ENCODE measurements at places on chromosomes 1 and 21. TPM values are rescaled to one million over a fixed set of nuclear protein-coding genes. Genes with fewer than 3 reads are reported as not detected.
A peak's percentile ranks its signal among the peaks of the same experiment; 100 is the strongest.

DNA sequence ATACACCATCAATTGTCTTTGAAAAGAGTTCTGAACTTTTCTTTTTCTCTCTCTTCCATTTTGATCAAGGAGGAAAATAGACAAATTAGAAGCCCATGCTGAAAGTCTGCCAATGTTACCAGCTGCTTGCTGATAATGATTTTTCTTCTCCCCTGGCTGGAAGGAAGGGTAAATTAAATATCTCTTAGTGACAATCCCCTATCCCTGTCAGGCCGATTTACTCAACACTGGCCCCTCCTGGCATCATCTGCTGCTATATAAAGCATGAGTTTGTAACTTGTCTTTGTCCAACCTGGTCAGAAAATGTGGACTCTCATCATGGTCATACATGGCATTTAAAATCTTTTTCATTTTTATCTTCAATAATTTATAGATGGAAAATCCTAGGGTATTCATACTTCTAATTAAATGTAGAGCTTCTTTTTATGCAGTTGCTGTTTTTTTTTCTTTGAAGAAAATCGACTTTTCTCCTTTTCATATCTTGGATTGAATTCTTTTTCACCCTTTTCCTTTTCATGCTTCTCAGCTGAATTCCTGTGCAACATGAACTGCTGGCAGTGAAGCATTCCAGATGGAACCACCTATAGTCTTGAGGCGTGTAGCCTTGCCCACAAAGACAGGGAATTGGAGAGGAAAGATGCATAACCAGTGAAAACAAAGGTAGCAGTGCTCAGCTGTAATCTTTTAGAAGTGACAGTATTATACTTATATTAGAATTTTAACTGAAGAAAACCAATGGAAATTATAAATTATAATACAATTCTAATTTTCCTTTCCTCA is 214.7 kb upstream of the PTGFR start:
- no peak for DNase-seq

DNA sequence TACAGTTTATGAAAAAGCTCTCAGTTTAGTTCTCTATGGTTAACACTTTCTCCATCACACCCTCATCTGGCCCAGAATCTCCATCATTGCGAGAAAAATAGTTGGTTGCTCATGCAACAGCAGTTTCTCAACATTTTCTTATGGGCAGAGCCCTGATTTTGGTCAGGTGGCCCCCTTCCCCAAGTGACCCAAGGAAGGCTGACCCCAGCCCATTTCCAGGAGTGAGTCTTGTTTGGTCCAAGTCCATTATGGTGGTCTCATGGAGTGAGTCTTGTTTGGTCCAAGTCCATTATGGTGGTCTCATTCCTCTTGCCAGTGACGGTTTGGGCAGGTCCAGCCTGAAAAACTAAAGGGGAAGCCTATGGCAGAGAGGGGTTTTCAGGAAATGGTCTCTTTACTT is 1.5 kb upstream of the TRIM62 start:
- DNase-seq: no peak

DNA sequence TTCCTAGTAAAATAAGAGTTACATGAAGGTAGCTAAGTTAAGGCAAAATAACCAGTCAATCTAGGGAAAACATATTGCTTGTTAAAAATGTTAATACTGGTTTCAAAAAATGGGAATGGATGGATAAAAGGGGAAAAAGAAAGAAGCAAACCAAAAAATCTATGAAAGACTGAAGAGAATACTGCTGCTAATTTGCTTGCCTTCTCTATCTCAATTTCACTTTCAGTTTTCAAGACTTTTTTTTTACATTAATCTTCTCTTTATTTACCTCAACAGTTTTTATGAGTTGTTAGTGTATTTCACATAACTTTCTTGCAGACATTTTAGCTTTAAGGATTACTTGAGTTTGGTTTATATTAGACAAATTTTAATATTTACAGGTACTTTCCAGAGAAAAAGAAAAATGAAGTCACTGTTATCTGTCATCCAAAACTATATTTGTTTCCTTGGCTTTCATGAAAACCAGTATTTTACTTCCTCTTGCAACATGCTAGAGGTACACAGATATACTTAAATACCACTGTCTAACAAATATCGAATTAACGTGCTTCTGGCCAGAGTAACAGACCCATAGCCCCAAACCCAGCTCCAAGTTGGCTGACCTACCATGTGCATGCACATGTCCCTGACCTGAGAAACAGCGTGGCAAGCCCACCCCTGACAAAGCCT is 70.7 kb downstream of the COL24A1 start:
- DNase-seq: no peak

CCDC27 gene
- total RNA-seq: not detected

GRCh38 chr1:239287296-239287695 is 99.1 kb upstream of the CHRM3 start:
- no peak for DNase-seq

DIO1 gene
- not detected for total RNA-seq

- no peak for DNase-seq
Measured at GRCh38 chr1:41003127-41003639, 18.3 kb downstream of the SLFNL1 start.

DNA sequence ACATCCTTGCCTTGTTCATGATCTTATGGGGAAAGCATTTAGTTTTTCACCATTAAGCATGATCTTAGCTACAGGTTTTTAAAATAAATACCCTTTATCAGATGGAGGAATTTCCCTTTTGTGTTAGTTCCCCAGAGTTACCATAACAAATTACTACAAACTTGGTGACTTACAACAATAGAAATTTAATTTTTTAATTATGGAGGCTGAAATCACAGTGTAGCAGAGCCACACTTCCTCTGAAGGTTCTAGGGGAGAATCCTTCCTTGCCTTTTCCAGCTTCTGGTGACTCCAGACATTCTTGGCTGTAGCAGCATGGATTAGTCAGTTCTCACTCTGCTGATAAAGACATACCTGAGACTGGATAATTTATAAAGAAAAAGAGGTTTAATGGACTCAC is 18.5 kb downstream of the MIGA1 start:
- DNase-seq: no peak

- no peak for DNase-seq
Measured at GRCh38 chr1:24289937-24290595, 29.1 kb upstream of the GRHL3 start.

- DNase-seq: no peak
Measured at GRCh38 chr21:38800924-38801744, 4.6 kb upstream of the ETS2 start.

- DNase-seq: no peak
Measured at GRCh38 chr1:186456729-186457255, 4.1 kb downstream of the PDC start.

GRCh38 chr1:225694151-225694603 is 41.3 kb upstream of the ENAH start:
- no peak for DNase-seq

DNA sequence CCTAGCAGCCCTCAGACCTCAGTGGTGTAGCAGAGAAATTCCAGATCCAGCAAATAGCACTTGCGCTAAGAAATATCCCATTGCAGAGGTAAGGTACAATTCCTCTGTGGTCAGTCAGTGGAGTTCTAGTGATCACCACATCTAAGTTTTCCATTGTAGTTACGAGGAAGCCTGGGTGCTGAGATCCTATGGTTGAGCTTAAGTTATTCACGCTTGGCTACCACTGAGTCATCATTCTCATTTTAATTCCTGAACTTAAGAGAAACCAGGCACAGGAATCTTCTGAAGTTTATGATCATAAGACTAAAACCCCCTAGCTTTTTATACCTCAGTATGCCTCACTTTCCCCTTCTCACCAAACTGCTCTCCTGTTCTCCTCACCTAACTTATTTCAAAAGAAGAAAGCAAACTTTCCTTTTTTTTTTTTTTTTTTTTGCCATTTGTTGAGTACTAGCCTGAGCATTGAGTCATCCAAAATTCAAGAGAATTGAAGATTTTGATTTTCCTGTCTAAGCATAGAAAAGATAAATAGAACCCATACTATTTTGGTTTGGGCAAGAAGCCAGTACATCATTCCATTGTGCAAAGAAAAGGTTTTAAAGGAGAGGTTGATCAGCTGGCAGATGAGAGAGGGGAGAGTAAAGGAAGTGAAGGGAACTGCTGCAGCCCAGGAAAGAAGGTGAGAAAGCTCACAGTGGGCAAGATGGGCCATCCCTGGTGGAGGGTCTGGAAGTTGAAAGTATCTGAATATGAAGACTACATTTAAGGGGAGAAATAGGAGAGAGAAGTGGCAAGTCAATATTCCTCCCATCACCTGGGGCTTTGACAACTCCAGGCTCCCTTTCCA is 39.9 kb downstream of the SERBP1 start:
- DNase-seq: no peak

RAVER2 gene
- total RNA-seq: 13.6 TPM

- DNase-seq: no peak
Measured at GRCh38 chr1:74455390-74455789, 57.0 kb downstream of the LRRC53 start.

IL12RB2 gene
- 0.77 TPM for total RNA-seq

- DNase-seq: no peak
Measured at GRCh38 chr1:85339089-85339488, 62.7 kb upstream of the BCL10 start.

CHIA gene
- not detected for total RNA-seq

DSTYK gene
- 7.7 TPM for total RNA-seq

ERICH3 gene
- not detected for total RNA-seq

DNA sequence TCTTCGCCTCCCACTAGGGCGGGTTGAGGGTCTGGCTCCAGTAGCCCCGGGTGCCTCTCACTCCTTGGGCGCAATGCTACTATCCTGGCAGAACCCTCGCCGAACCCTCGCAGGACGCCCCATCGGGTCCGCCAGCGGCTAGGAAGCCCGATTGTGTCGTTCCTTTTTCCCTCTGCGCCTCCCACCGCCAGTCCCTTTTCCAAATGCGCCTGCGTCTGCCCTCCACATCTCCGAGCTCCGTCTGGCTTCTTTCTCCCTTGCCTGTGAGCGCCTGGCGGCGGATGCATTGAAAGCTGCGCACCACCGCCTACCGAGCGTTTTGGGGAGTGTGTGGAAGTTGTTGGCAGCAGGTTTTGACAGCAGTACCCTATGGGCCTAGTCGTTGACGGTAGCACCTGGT is 1.0 kb upstream of the DIRAS3 start:
- peak; percentile 79 for DNase-seq

GRCh38 chr1:186442651-186443375 is 18.1 kb downstream of the PDC start:
- no peak for DNase-seq

SPOCD1 gene
- 2.7 TPM for total RNA-seq

GRCh38 chr1:192832492-192832891 is 23.7 kb downstream of the RGS2 start:
- no peak for DNase-seq

GRCh38 chr1:194908643-194909042 is 1699.6 kb downstream of the KCNT2 start:
- no peak for DNase-seq

DNA sequence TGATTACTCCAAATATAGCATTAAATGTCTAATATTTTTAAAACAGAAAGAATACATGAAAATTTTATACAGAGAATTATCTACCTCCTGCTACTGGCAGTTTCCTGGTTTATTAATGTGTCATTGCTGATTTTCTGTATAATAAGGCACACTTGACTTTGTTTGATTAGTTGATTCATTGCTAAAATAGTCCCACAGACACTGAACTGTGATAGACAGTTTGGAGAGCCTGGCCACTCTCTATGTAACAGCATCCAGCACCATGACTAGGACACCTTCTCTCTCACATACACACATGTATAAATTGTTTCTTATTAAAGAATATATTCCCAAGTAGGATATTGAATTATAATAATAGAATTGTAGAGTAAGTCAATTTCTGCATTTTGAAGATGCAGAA is 368.5 kb upstream of the SNX7 start:
- DNase-seq: no peak

DNA sequence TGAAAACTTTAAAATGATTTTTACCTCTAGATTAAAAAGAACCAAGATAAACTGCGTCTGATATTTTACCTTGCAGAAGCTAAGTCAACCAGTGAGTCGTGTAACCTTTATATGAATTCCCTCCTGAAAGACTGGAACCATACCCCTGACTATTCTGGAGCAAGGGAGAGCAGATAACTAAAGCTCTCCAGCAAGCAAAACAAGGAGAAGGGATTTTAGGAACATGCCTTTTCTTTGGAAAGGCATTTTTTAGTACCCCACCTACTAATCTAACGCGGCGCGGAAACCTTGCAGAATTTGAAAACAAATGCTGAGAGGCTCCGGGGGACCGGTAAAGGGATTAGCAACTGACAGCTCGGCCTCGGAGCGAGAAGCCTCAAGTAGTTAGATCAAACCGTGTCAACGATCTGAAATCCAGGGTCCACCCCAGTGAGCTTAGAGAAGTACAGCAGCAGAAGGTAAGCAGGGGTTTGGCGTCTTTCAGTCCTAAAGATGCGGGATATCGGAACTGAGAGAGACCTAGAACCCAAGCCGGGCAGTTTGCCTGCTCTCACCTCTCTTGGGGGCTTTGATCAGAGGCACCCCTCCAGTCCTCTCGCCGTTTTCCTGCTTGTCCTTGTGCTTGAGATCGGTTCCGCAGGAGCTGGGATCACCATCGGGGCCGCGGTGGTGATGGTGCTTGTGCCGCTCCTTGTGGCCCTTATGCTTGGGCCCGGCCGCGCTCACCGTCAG is 954 bp downstream of the RSBN1 start:
- peak; percentile 35 for DNase-seq

- DNase-seq: no peak
Measured at GRCh38 chr1:205225901-205226765, 1.6 kb upstream of the TMCC2 start.

HNRNPU gene
- 651 TPM for total RNA-seq
